Neural progenitor cell (in vitro differentiated cells): ENCODE measurements at places on chromosomes 7 and 10. TPM values are rescaled to one million over a fixed set of nuclear protein-coding genes. Genes with fewer than 3 reads are reported as not detected.

COL17A1 gene
- total RNA-seq, result 1.5 and 2.3 TPM in 2 replicates

CPA5 gene
- total RNA-seq, result 0.50 TPM in 1 of 2 replicates, not detected in the other

SLC29A4 gene
- total RNA-seq, result 7.3 and 20.8 TPM in 2 replicates

KLF14 gene
- not detected in 2 replicates for total RNA-seq

NME8 gene
- 0.34 and 9.0 TPM in 2 replicates for total RNA-seq

SPDYE11 gene
- total RNA-seq, result not detected in 2 replicates

SDHAF3 gene
- 34.9 and 59.5 TPM in 2 replicates for total RNA-seq

CYP17A1 gene
- not detected in 2 replicates for total RNA-seq

BTBD16 gene
- total RNA-seq, result not detected in 2 replicates

NEURL1 gene
- total RNA-seq, result 0.06 and 1.5 TPM in 2 replicates

CALML3 gene
- total RNA-seq, result not detected in 2 replicates

ITGA8 gene
- total RNA-seq, result 0.15 TPM in 1 of 2 replicates, not detected in the other

KIAA1217 gene
- 13.1 and 14.6 TPM in 2 replicates for total RNA-seq

SPACDR gene
- total RNA-seq, result 0.71 TPM in 1 of 2 replicates, not detected in the other

EN2 gene
- not detected in 2 replicates for total RNA-seq

GATA3 gene
- total RNA-seq, result 0.09 TPM in 1 of 2 replicates, not detected in the other

OR6V1 gene
- not detected in 2 replicates for total RNA-seq

TAS2R41 gene
- not detected in 2 replicates for total RNA-seq

- no peak for DNase-seq
- no peaks in the 10 kb centered on the region for H3K36me3 ChIP-seq
- H3K4me3 ChIP-seq, result no peak overlapping the region
- H3K27me3 ChIP-seq, result no peaks in the 10 kb centered on the region
- no peaks in the 10 kb centered on the region for H3K4me1 ChIP-seq
Measured at GRCh38 chr7:151903249-151904032, 26.5 kb upstream of the PRKAG2 start.

- H3K36me3 ChIP-seq, result no peaks in the 10 kb centered on the region
- no peak for DNase-seq
- no peaks in the 10 kb centered on the region for H3K4me1 ChIP-seq
- H3K27me3 ChIP-seq, result no peaks in the 10 kb centered on the region
- no peak overlapping the region for H3K4me3 ChIP-seq
- H3K27ac ChIP-seq, result no peak overlapping the region
Measured at GRCh38 chr7:136386876-136387275, 409.7 kb upstream of the MTPN start.

- H3K4me3 ChIP-seq, result no peak overlapping the region
- no peaks in the 10 kb centered on the region for H3K27me3 ChIP-seq
- no peaks in the 10 kb centered on the region for H3K4me1 ChIP-seq
- H3K36me3 ChIP-seq, result no peaks in the 10 kb centered on the region
- DNase-seq, result no peak
Measured at GRCh38 chr7:17471325-17471724, 172.9 kb downstream of the AHR start.

- DNase-seq, result no peak
- no peaks in the 10 kb centered on the region for H3K27me3 ChIP-seq
- no peak overlapping the region for H3K27ac ChIP-seq
- H3K4me3 ChIP-seq, result no peak overlapping the region
- H3K4me1 ChIP-seq, result no peaks in the 10 kb centered on the region
Measured at GRCh38 chr10:16853201-16853600, 36.0 kb upstream of the RSU1 start.

GRCh38 chr7:134372858-134373257 lies 56.1 kb upstream of the SLC35B4 start:
- no peak overlapping the region for H3K27ac ChIP-seq
- H3K27me3 ChIP-seq, result no peaks in the 10 kb centered on the region
- no peak for DNase-seq

GRCh38 chr10:45433716-45434469 lies 59.9 kb downstream of the ALOX5 start:
- no peaks in the 10 kb centered on the region for H3K36me3 ChIP-seq
- H3K27me3 ChIP-seq, result no peaks in the 10 kb centered on the region
- no peak for DNase-seq
- no peaks in the 10 kb centered on the region for H3K4me1 ChIP-seq
- H3K27ac ChIP-seq, result no peak overlapping the region

DNA sequence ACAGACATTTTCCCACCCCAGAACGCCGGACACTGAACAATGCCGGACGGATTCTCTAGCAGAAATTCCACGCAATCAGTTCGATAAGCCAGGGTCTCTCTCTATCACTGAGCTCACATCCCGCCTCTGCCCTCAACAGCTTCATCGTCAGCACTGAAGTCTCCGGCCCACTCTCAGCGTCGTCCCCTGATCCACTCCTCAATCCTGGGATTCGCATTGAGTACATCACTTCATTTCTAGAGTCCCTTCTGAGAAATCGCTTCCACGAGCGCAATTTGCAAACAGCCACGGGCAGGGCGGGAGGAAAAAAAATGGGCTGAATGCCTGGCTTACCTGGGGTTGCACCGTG lies 365 bp downstream of the YME1L1 start:
- H3K36me3 ChIP-seq, result peaks cover 5% of the 10 kb centered on the region
- no peaks in the 10 kb centered on the region for H3K27me3 ChIP-seq
- peaks cover 22% of the 10 kb centered on the region for H3K4me1 ChIP-seq
- H3K27ac ChIP-seq, result peak overlapping the region; percentile 55
- H3K4me3 ChIP-seq, result peak overlapping the region; percentile 80

- no peak overlapping the region for H3K27ac ChIP-seq
- no peak for DNase-seq
- no peaks in the 10 kb centered on the region for H3K27me3 ChIP-seq
- no peak overlapping the region for H3K4me3 ChIP-seq
- H3K36me3 ChIP-seq, result no peaks in the 10 kb centered on the region
- H3K4me1 ChIP-seq, result peaks cover 11% of the 10 kb centered on the region
Measured at GRCh38 chr7:111771638-111772037, 209.3 kb upstream of the IMMP2L start.

DNA sequence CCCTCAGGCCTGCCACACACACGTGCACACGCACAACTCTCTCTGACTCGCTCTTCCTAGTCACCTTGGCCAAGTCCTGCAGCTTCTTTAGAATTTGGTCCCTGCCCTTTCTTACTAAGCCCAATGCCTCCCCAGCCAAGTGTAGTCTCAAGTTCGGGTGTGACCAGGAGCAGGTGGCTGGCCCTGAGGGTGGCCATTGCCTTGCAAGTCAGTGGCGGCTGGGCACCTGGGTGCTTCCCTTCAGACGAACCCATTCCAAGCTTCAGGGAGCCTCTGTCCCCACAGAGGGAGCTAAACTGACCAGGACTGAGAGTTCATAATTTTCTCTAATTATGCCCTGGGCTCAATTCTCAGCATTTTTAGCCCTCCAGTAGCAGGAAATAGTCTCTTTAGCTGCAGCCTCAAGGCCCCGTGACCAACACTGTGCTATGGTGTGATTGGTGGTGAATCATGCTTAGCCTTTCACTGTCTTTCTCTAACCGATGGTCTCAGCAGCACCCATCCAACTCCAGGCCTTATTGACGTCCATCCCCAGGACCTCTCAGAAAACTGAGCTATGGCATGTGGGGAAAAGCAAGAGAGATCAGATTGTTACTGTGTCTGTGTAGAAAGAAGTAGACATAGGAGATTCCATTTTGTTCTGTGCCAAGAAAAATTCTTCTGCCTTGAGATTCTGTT lies 34.7 kb upstream of the FXYD4 start:
- H3K4me3 ChIP-seq, result no peak overlapping the region
- peaks cover 8% of the 10 kb centered on the region for H3K4me1 ChIP-seq
- no peak for DNase-seq

DNA sequence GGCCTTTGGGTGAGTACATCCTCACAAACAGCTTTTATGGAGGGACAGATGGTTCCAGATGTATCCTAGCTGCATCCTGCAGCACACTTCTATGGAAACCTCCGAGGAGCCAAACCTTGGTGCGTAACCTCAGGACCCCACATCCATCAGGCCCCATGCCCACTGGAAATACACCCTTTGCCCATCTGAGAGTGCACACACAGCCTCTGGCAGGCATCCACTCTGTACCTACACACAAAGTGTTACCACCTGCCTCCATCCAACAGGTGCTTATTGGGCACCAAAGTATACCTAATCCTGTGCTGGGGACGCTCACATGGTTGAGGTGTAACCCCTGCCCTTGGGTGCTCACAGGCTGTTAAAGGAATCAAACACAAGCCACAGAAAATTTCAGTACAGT lies 117.9 kb downstream of the ADCY1 start:
- DNase-seq, result no peak
- H3K27me3 ChIP-seq, result no peaks in the 10 kb centered on the region
- H3K36me3 ChIP-seq, result no peaks in the 10 kb centered on the region
- no peak overlapping the region for H3K27ac ChIP-seq
- H3K4me3 ChIP-seq, result no peak overlapping the region

DNA sequence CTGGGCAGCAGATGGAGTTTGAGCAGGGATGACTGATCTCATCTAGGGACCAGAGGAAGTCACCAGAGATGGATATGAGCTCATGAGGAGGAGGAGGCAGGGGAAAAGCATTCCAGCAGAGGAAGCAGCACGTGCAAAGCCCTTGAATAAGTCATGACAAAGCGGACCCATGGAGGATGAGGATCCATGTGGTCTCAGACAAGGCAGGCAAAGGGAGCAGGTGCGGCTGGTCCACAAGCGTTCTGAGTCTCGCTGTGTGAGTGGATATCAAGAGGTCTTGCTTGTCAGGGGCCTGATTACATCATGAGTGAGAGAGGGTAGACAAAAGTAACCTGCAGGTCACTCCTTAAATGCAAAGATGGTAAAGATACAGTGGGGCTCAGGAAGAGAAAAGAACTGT lies 307.6 kb downstream of the GRID1 start:
- DNase-seq, result no peak
- H3K27me3 ChIP-seq, result no peaks in the 10 kb centered on the region
- no peak overlapping the region for H3K27ac ChIP-seq
- H3K4me1 ChIP-seq, result no peaks in the 10 kb centered on the region
- no peaks in the 10 kb centered on the region for H3K36me3 ChIP-seq
- no peak overlapping the region for H3K4me3 ChIP-seq

- no peaks in the 10 kb centered on the region for H3K27me3 ChIP-seq
- peaks cover 36% of the 10 kb centered on the region for H3K4me1 ChIP-seq
- H3K27ac ChIP-seq, result peak overlapping the region; percentile 76
- no peak for DNase-seq
Measured at GRCh38 chr10:106768204-106768603, 396.3 kb downstream of the SORCS1 start.

GRCh38 chr10:76089556-76090180 lies 658.2 kb downstream of the LRMDA start:
- H3K27me3 ChIP-seq, result no peaks in the 10 kb centered on the region
- no peak overlapping the region for H3K27ac ChIP-seq
- peaks cover 3% of the 10 kb centered on the region for H3K4me1 ChIP-seq

- H3K27ac ChIP-seq, result no peak overlapping the region
- no peaks in the 10 kb centered on the region for H3K27me3 ChIP-seq
- peaks cover 10% of the 10 kb centered on the region for H3K4me1 ChIP-seq
- H3K36me3 ChIP-seq, result peaks cover 18% of the 10 kb centered on the region
Measured at GRCh38 chr10:45000138-45000751, 478 bp upstream of the ZNF22 start.

DNA sequence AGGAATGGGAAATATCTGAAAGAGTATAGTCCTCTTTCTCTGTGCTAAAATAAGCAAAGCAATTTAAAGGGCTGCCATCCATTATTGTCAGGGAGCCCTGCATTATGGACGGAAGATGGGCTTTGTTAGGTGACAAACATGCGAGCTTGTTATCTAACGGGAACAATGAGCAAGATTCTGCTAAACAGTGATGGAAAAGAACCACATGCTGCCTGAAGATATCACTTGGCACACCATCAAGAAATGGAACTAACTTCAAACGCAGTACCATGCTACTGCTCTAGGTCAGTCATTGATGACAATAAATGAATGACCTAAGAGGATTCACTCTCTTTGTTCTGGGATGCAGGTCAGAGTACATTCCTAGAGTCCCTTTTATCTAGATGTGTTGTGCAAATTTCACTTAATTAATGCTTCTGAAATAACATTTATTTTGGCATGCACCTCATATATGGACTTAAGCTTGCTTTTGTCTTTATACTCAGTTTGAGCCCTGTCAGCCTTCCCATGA lies 175.7 kb upstream of the PTN start:
- no peak for DNase-seq
- no peaks in the 10 kb centered on the region for H3K27me3 ChIP-seq
- H3K4me3 ChIP-seq, result no peak overlapping the region
- H3K27ac ChIP-seq, result no peak overlapping the region

DNA sequence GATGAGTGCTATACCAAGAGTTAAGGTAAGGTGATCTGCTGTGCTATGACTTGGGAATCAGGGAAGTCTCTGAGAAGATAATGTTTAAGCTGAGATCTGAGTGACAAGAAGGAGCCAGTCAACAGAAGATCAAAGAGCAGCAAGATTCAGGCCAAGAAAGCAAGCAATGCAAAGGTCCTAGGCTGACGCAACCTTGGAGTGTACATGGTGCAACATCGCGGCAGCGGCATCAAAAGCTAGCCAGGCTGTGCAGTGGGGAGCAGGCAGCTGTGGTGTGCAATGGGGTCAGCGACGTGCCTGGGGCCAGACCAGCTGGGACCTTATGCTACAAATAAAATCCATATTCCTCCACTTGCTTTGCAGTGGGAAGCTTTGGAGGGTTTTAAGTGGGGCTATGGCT lies 324.1 kb downstream of the LRMDA start:
- H3K4me1 ChIP-seq, result peaks cover 10% of the 10 kb centered on the region
- H3K27ac ChIP-seq, result no peak overlapping the region
- H3K36me3 ChIP-seq, result no peaks in the 10 kb centered on the region
- H3K4me3 ChIP-seq, result no peak overlapping the region
- H3K27me3 ChIP-seq, result no peaks in the 10 kb centered on the region
- no peak for DNase-seq

- no peaks in the 10 kb centered on the region for H3K4me1 ChIP-seq
- no peak overlapping the region for H3K27ac ChIP-seq
- H3K27me3 ChIP-seq, result no peaks in the 10 kb centered on the region
- no peaks in the 10 kb centered on the region for H3K36me3 ChIP-seq
- no peak overlapping the region for H3K4me3 ChIP-seq
Measured at GRCh38 chr7:142088022-142088714, 23.4 kb upstream of the MGAM2 start.

DNA sequence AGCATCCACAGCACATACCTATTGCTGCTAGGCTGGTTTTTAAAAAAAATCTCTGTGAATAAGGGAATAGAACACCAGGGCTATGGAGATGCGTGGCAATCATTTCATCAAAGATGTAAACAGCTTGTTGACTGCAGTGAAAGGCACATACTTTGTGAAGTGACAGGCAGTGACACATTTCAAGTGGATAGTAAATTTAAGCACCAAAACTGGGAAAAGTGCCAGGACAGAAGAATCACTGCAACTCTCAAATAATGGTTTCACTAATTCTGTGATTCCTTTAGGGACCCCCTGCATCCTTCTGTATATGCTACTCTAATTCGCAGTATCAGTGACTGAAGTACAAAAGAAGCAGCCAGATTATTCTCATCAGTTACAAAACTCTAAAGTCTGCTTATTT lies 145.2 kb upstream of the KLF14 start:
- no peak for DNase-seq
- H3K27ac ChIP-seq, result no peak overlapping the region
- peaks cover 30% of the 10 kb centered on the region for H3K4me1 ChIP-seq
- H3K4me3 ChIP-seq, result no peak overlapping the region

- no peaks in the 10 kb centered on the region for H3K4me1 ChIP-seq
- no peaks in the 10 kb centered on the region for H3K36me3 ChIP-seq
- no peaks in the 10 kb centered on the region for H3K27me3 ChIP-seq
- no peak for DNase-seq
- H3K4me3 ChIP-seq, result no peak overlapping the region
Measured at GRCh38 chr10:1128649-1129048, 72.5 kb downstream of the WDR37 start.

GRCh38 chr10:44818701-44819127 lies 92.4 kb upstream of the TMEM72 start:
- no peak overlapping the region for H3K4me3 ChIP-seq
- no peaks in the 10 kb centered on the region for H3K27me3 ChIP-seq
- H3K27ac ChIP-seq, result no peak overlapping the region
- H3K36me3 ChIP-seq, result no peaks in the 10 kb centered on the region

- no peak overlapping the region for H3K4me3 ChIP-seq
- H3K27ac ChIP-seq, result no peak overlapping the region
- H3K4me1 ChIP-seq, result peaks cover 16% of the 10 kb centered on the region
- DNase-seq, result no peak
Measured at GRCh38 chr10:71338728-71339495, 19.9 kb downstream of the SLC29A3 start.
